PC-3 (cell line): ENCODE measurements at places on chromosomes 5 and 9.

DNA sequence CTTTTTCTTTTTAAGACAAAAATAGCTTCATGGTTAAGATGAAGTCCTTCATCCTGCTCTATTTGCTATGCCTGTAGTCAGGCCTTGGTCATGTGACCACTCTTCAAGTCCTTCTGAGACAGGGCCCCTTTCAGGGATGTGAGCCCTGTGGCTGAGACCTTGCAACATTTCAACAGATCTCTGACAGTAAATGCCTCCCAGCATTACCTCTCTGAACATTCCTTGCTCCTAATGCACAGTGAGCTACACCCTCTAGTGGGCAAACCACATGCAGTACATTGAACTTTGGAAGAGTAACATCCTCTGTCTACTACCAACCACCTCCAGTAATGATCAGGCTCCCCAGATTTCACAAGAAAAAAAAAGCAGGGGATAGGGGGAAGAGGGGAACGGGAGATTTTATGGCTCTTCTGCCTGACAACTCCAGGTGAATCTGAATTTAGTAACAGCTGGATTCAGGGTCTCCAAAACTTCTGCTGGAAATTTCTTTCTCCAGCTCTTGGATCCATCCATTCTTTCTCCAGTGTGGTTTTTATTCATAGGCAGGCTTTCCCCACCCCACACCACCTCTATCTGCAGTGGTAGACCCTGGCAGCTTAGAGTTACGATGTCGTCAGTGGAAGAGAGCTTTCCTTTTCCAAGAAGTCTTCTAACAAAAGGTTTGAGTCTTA lies 8.9 kb upstream of the FBXO38 start:
- peak; percentile 85 for DNase-seq

GRCh38 chr9:129241725-129242124 lies 63.7 kb upstream of the IER5L start:
- DNase-seq = no peak

- DNase-seq = no peak
Measured at GRCh38 chr9:108100571-108100970, 611.0 kb upstream of the KLF4 start.

GRCh38 chr5:61534481-61535267 lies 202.6 kb downstream of the ZSWIM6 start:
- no peak for DNase-seq
